HFF-Myc (cell line): ENCODE measurements at places on chromosomes 2 and 18.

GRCh38 chr2:224041554-224041953 lies 2.5 kb upstream of the SERPINE2 start:
- no peak for DNase-seq

DNA sequence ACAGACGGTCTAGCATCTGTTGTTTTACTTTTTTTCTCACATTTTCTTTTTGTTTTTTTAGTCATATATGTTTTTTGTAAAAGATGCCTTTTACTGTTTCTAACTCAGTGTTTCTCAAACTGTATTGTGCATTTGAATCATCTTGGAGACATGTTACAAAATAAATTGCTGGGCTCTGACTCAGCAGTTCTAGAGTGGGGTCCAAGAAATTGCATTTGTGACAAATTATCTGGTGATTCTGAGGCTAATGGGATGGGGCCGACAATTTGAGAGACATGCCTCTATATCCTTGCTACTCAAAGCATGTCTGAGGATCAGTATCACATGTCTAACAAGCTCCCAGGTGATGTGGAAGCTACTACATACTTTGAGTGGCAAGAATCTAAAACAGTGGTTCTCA lies 478.8 kb downstream of the PLCL1 start:
- no peak for DNase-seq

- no peak for DNase-seq
Observed at GRCh38 chr2:191931329-191931728, 84.4 kb upstream of the CAVIN2 start.

DNA sequence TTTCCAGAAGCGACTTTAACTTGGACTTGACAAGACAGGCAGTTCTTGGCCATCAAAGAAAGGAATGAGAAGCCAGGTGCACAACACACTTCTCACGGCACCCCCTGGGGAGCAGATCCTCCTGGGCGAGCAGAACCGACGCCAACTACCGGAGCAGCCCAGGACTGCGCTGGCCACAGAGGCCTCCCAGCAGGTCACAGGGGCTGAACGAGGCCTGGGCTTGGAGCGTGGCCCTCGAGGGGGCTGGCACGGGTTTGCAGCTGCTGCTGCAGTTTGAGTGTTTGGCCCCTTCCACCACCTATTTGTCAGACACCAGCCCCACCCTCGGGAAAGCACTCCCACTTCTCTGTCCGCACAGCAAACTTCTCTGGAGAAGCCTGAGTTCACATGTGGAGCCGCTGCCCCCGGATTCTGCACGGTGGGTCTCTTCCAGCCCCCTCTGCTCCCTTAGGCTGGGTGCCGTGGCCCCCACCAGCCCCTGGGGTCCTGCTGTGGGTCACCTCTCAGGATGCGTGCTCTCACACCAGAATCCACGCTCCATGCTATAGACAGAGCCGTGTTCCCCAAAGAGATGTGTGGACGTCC lies 306.7 kb upstream of the SALL3 start:
- DNase-seq: no peak

DNA sequence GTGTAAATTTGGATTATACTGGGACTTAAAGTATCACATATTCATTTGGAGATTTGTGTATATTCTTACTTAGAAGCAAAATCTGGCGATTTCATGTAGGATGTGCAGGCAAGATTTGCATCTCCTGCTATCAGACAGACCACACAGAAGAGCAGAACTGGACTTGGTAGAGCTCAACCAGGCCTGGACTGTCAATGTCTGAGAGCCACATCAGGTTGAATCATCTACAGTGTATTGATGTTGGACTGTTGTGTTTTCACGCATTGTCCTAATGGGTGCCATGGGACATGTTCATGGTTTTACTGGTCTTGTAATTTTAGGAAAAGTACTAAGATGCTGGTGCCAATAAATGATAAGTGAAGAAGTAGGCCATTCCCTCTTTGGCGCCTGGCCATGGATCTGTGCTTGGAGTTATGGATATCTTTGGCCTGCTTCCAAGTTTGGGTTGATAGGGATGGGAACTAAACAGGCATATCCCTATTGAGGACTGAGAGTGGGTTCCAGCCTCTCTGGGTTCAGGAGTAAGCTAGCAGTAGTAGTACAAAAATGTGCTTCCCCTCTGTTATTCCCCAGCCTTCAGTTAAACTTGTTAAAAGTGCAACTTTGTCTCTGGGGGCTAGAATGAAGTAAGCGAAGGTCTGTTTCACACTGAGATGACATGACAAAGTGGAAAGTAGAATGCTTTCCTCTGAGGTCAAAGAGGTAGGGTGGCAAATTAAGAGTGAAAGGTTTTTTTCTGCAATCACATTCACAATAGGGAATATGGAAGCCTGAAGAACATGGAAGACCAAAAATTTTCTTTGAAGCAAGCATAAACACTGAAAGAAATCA lies 49.2 kb upstream of the NEMP2 start:
- DNase-seq: no peak

GRCh38 chr2:88234760-88235159 lies 64.6 kb downstream of the THNSL2 start:
- DNase-seq: no peak

- no peak for DNase-seq
Observed at GRCh38 chr2:142572346-142573132, 304.9 kb upstream of the KYNU start.

GRCh38 chr2:61713457-61713856 lies 140.4 kb downstream of the FAM161A start:
- no peak for DNase-seq

- no peak for DNase-seq
Observed at GRCh38 chr2:10441948-10442347, 6.2 kb downstream of the ODC1 start.

DNA sequence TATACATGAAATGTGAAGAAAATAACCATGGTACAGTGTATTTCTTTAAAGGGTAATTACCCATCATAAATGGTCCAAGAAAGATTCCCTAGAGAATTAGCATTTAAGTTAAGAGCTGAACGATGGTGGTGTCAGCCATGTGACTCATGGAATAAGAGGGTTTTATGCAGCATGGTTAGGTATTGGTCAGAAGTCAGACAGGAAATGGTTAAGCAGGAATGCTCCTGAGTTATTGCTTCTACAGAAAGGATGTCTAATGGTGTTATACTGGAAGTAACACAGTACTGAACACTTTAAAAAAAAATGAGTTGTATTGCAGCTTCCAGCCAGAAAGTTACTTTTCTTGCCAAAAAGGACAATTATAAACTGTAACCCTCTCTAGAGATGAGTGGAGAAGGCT lies 72.7 kb upstream of the UBE2E3 start:
- DNase-seq: peak; percentile 46

GRCh38 chr18:21112140-21112473 lies 494 bp upstream of the ROCK1 start:
- DNase-seq: no peak

DNA sequence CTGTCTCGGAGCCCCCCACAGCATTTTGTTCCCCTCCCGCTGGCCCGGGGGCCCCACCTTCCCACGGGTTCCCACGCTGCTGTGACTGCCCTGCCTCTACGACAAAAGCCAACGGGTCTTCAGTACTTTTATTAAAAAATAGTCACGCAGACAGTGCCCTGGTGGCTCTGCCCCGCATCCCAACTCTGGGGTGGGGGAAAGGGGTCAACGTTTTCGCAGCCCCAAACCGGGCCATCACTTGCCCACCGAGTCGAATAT lies 1.0 kb downstream of the UCN start:
- DNase-seq: no peak

GRCh38 chr18:32753656-32754260 lies 19.1 kb downstream of the KLHL14 start:
- DNase-seq: no peak

DNA sequence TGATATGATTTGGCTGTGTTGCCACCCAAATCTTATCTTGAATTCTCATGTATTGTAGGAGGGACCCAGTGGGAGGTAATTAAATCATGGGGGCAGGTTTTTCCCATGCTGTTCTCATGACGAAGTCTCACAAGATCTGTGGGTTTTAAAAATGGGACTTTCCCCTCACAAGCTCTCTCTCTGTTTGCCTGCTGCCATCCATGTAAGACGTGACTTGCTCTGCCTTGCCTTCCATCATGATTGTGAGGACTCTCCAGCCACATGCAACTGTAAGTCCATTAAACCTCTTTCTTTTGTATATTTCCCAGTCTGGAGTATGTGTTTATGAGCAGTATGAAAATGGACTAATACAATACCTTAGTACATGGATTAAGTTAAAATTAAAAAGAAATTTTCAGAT lies 1094.7 kb upstream of the SLC39A10 start:
- DNase-seq: no peak

DNA sequence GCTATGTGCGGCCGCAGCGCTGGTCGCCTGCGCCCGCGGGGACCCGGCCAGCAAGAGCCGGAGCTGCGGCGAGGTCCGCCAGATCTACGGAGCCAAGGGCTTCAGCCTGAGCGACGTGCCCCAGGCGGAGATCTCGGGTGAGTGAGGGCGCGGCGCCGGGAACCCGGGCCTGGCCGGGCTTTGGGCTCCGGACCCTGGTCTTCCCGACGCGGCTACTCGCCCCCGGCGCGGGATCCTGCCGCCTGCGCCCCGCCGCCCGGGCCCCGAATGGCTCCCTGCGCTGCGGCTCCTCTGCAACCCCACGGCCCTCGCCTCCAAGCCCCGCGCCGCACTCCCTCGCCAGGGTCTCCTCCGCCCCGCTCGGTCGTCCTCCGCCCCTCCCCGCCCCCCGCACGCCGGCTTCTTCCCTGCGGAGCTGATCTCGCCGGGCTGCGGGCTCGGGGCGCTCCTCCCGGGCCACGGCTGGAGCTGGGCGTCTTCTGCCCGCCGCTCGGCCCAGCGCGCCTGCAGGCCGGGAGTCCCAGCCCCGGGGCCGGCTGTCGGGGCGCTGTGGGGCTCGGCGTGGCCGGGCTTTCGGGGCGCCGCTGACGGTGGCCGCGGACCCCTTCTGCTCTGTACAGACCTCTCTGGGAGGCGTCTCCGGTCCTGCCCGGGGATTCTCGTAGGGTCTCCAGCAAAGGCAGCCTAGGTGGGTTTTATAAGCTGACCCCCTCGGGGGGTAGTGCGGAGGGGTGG lies 652 bp downstream of the GPC1 start:
- no peak for DNase-seq

DNA sequence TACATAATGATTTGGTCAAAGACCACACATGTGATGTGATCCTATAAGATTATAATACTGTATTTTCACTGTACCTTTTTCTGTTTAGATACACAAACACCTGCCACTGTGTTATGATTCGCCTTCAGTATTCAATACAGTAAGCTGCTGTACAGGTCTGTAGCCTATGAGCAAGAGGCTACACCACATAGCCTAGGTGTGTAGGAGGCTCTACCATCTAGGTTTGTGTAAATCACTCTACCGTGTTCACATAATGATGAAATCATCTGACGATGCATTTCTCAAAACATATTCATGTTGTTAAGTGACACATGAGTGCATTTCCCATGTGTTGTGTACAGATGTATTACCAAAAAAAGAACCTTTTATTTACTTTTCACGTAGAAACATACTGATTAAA lies 74.5 kb downstream of the USP40 start:
- no peak for DNase-seq

GRCh38 chr2:173669271-173669853 lies 295.8 kb downstream of the SP3 start:
- no peak for DNase-seq

DNA sequence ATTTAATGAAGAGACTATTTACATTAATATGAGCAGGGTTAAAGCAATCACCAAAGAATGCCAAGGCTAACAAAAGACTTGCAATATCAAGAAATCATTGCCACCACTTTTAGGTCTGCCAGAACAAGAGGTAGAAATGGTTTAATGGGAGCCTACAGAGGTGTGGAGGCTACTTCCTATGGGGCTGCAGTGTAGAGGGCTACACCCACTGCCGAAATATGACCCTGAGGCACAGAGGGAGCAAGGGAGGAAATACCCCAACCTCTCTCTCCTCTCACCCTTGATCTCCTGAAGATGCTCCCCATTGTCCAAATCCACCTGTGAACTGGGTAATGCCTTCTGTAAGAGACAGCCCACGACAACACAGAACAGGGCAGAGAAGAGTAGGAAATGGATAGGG lies 315.4 kb downstream of the SMAD2 start:
- DNase-seq: no peak

- DNase-seq: no peak
Observed at GRCh38 chr2:241924909-241925250, 55.4 kb downstream of the RTP5 start.

DNA sequence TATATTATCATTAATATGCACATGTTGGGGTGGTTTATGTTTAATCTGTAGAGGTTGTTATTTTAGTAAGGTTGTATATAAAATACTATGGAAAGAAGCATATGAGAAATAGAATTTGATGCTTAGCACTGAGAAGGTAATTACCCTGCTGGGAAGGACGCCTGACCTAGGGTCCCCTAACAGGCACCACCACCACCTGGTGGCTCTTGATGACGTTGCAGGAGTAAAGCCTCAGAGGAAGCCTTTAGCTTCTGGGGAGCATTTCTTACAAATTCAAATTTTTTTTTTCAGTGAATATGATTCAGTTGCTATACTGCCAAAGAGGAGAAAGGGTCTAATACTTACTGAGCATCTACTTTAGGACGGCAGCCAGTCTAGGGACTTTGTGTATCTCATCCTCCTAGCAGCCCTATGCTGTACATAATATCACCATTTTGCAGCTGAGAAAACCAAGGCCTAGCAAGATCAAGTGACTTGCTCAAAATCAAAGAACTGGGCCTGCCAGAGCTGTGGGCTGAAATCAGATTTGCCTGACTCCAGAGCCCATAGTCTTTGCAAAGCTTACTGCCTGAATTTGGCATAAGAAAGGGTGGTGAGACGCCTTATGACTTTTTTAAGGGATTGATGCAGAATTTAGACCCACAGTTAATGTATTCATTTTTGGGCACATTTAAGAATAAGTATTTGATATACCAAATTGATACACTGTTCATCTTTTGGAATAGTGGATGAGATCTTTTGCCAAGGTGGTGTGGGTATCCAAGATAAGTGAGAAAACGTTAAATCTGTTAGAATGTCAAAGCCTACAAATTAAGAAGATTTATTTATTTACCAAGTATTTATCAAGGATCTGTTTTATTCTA lies 78.8 kb upstream of the GAREM1 start:
- DNase-seq: no peak

DNA sequence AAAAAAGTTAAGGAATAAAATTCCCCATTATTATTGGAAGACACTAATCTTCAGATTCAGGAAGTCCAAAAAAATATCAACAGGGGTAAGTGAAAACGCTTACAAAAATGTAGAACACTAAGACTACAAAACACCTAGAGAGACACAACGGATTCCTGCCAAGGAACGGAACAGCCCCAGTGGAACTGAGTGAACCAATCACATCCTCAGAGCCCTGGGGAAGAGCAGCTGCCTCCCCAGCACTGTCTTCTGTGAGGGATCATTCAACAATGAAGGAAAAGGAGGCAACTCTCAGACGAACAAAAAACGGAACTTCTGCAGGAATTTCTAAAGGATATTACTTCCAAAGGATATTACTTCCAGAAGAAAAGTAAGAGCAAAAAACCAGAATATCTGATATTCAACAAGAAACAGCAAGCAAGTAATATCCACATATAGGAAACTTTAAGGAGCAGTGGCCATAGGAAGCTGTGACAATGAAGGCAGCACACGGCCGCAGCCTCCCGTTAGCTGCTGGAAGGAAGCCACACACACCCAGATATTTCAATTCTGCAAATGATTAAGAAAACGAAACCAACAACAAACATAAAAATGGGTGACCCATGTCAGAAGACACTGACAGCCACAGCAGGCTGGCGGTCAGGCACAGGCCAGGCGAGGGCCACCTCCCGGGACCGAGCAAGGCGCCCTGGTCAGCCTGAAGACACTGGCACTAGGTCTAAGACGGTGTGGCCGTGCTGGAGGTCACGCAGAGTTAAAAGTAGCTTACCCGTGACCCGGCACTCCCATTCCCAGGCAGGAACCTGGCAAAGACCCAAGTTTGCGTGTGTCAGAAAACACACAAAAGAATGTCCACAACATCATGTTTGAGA lies 81.8 kb downstream of the HDAC4 start:
- no peak for DNase-seq

GRCh38 chr2:57617318-57617717 lies 429.3 kb upstream of the VRK2 start:
- no peak for DNase-seq
